ENCODE measurements at places on chromosomes 4 and X. TPM values are rescaled to one million over a fixed set of nuclear protein-coding genes. Genes with fewer than 3 reads are reported as not detected.

DNA sequence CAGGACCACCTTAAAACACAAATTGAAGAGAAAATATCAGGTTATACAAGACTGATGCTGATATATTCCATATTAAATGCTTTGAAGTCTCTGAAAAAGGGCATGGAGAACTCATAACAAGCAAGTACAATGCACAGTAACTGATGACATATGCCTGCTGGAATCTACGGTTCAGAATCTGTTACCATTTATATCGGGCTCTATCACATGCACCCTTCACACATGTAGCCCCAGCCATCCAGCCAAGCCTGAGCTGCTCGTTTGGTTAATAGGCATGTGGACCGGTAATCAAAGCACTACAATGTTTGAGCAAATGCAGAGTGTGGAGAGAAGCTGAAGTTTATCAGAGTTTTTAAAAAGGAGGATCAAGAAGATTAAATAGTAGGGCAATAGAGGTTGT is 11.8 kb downstream of the COMMD8 start:
- no peak overlapping the region for H3K27ac ChIP-seq
- no peaks in the 10 kb centered on the region for H3K27me3 ChIP-seq
- DNase-seq: no peak
- H3K4me1 ChIP-seq: no peaks in the 10 kb centered on the region

- H3K27ac ChIP-seq: no peak overlapping the region
- H3K36me3 ChIP-seq: no peaks in the 10 kb centered on the region
- no peak for DNase-seq
- no peaks in the 10 kb centered on the region for H3K27me3 ChIP-seq
- H3K4me1 ChIP-seq: no peaks in the 10 kb centered on the region
Observed at GRCh38 chr4:40471923-40472322, 136.8 kb downstream of the CHRNA9 start.

GRCh38 chr4:89661173-89661899 is 175.6 kb downstream of the SNCA start:
- no peaks in the 10 kb centered on the region for H3K36me3 ChIP-seq
- H3K4me1 ChIP-seq: no peaks in the 10 kb centered on the region
- H3K27ac ChIP-seq: no peak overlapping the region
- DNase-seq: no peak
- no peak overlapping the region for H3K4me3 ChIP-seq
- H3K27me3 ChIP-seq: no peaks in the 10 kb centered on the region

DNA sequence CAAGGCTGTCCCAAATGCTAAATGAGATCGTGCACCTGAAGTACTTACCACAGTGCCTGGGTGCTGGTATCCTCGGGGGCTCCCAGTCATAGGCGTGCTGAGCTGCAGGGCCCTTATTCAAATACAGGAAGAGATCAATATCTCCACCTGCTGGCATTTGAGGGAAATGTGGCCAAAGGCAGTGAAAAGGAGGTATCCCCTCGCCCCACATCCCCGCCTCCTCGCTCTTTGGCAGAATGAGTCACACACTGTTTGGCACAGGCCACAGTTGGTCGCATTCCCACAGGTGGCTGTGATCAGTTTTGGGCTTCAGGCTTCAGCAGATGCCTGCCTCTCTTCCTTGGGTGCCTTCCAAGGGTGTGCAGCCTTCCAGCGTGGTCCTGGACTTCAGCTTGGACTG is 28.4 kb downstream of the ZNF185 start:
- no peaks in the 10 kb centered on the region for H3K36me3 ChIP-seq
- no peak overlapping the region for H3K27ac ChIP-seq
- no peaks in the 10 kb centered on the region for H3K4me1 ChIP-seq
- H3K27me3 ChIP-seq: no peaks in the 10 kb centered on the region

GRCh38 chrX:1052021-1052420 is 160.4 kb downstream of the CRLF2 start:
- no peak overlapping the region for H3K27ac ChIP-seq
- DNase-seq: no peak
- H3K4me1 ChIP-seq: no peaks in the 10 kb centered on the region
- H3K4me3 ChIP-seq: no peak overlapping the region

GRCh38 chrX:30561191-30561590 is 16.4 kb downstream of the TASL start:
- H3K27me3 ChIP-seq: no peaks in the 10 kb centered on the region
- no peak overlapping the region for H3K27ac ChIP-seq
- no peak for DNase-seq
- no peaks in the 10 kb centered on the region for H3K36me3 ChIP-seq

Gene C4orf51
- total RNA-seq: not detected

Gene CYLC1
- not detected for total RNA-seq

All from vagina (tissue), 2 donors.